ENCODE measurements at places on chromosomes 5 and 9. TPM values are rescaled to one million over a fixed set of nuclear protein-coding genes. Genes with fewer than 3 reads are reported as not detected.
A peak's percentile ranks its signal among the peaks of the same experiment; 100 is the strongest.

DNA sequence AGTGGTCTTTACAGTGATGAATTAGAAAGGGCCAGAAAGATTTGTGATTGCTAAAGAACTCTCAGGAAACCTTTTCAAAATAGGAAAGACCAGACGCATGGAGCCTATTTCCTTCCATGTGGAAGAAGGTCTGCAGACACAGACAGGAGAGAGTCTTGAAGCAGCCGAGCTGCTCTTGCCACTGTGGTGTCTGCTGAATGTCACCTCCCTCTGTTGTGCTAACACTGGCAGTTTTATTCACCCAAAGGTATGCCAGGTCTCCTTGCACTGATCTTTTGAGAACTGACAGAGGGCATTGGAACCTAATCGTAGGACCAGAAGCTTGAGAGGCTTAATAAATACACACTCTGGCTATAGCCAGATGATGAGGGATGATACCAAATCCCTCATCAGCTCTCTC, 108.7 kb downstream of the SREK1 start:
- H3K27ac ChIP-seq, result no peak overlapping the region
- no peaks in the 10 kb centered on the region for H3K27me3 ChIP-seq
- no peak for DNase-seq
- no peak overlapping the region for H3K4me3 ChIP-seq
- no peaks in the 10 kb centered on the region for H3K36me3 ChIP-seq
- H3K4me1 ChIP-seq, result no peaks in the 10 kb centered on the region

- no peak overlapping the region for H3K27ac ChIP-seq
- no peak overlapping the region for H3K4me3 ChIP-seq
- H3K4me1 ChIP-seq, result peaks cover 9% of the 10 kb centered on the region
- DNase-seq, result no peak
These were observed 34.9 kb downstream of the TENT4A start for GRCh38 chr5:6748142-6748541.

The NELFB gene
- total RNA-seq, result 45.9 TPM

The SPAG8 gene
- 7.0 TPM for total RNA-seq

DNA sequence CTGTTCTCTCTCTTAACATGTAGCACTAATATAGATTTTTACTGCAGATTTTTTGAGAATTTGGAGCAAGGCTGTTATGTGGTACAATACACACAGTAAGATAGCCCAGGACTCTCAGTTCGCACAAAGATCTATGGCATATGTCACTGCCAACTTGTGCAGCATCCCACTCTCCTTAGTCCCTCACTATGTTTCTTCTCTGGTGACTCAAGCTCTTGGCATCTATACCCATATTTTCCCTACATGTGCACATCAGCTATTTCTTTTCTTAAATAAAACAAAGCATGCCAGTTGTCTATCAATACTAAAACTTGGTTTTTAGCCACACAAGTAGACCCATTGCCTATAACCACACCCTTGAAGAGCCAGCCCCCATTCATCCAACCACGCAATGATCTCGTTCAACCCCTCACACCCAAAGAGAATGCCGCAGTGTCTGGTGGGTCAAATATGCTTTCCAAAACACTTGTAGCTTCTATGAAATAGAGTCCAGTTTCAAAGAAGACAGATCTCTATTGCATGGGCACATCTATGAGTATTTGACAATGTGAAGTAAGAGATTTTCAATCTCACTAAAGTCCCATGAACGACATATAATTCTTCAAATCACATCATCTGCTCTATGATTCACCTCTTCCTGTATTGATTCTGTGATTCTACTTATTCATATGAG, 18.2 kb upstream of the IL7R start:
- H3K36me3 ChIP-seq, result peaks cover 8% of the 10 kb centered on the region
- peaks cover 32% of the 10 kb centered on the region for H3K4me1 ChIP-seq
- no peaks in the 10 kb centered on the region for H3K27me3 ChIP-seq
- peak overlapping the region; percentile 68 for H3K27ac ChIP-seq
- H3K4me3 ChIP-seq, result no peak overlapping the region

- H3K27ac ChIP-seq, result no peak overlapping the region
- H3K27me3 ChIP-seq, result peaks cover 8% of the 10 kb centered on the region
- H3K36me3 ChIP-seq, result no peaks in the 10 kb centered on the region
- no peak for DNase-seq
- no peaks in the 10 kb centered on the region for H3K4me1 ChIP-seq
These were observed 131.7 kb downstream of the PAPPA start for GRCh38 chr9:116285320-116285719.

DNA sequence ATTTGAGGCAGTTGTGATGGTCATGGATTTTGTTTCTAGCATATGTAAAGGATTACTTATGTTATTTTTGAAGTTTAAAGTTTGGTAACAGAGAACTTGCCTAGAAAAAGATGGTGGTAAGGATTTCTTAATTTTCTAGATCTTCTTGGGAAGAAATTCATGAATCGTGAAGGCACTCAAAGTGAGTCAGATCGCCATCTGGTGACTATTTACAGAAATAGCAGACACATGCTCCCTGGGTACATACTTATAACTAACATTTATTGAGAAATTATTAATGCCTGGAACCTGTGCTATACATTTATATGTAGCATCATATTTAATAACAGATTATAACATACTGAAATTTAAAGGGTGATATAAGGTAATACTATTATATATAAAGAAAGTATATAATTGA, 299.7 kb downstream of the IZUMO3 start:
- H3K27me3 ChIP-seq, result no peaks in the 10 kb centered on the region
- H3K36me3 ChIP-seq, result no peaks in the 10 kb centered on the region

The BAAT gene
- not detected for total RNA-seq

- no peak overlapping the region for H3K4me3 ChIP-seq
- peaks cover 14% of the 10 kb centered on the region for H3K4me1 ChIP-seq
- no peaks in the 10 kb centered on the region for H3K27me3 ChIP-seq
- no peak overlapping the region for H3K27ac ChIP-seq
- peaks cover 16% of the 10 kb centered on the region for H3K36me3 ChIP-seq
- DNase-seq, result no peak
These were observed 19.5 kb downstream of the TTC33 start for GRCh38 chr5:40736103-40736875.

GRCh38 chr5:157248821-157249470, 17.0 kb upstream of the CYFIP2 start:
- H3K27me3 ChIP-seq, result no peaks in the 10 kb centered on the region
- peak overlapping the region; percentile 71 for H3K4me3 ChIP-seq
- DNase-seq, result no peak
- H3K27ac ChIP-seq, result peak overlapping the region; percentile 91
- H3K4me1 ChIP-seq, result peaks cover 42% of the 10 kb centered on the region
- H3K36me3 ChIP-seq, result peaks cover 25% of the 10 kb centered on the region

DNA sequence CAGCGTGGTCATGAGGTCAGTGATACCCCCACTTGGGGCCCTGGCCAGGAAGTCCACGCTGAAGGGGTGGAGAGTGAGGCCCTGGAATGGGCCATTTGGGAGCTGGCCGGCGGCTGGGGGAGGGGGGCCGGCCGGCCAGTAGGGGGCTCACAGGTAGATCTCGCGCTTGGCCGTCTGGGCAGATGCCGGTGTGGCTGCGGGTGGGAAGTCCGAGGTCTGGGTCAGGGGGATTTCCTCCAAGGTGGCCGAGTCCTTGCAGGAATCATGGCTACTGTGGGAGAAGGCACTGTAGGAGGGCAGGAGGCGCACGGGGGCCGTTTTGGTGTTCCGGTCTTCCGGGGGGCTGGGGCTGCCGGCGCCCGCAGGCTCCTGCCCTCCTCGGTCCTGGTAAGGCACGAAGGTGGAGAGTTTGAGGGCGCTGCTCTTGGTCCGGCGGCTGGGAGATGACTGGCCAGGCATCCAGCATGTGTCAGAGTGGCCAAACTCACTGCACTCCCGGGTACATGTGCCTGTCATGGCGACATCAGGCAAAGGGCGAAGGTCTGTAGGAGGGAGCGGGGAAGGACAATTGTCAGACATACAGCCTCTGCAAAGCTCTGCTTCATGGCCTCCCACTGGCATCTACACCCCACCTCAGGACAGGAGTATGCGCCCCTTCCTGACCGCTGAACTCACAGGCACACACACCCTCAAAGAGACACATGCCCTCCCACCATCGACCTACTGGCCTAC, 24.1 kb downstream of the PCDH1 start:
- no peak for DNase-seq
- peaks cover 6% of the 10 kb centered on the region for H3K4me1 ChIP-seq
- H3K27ac ChIP-seq, result no peak overlapping the region
- H3K36me3 ChIP-seq, result no peaks in the 10 kb centered on the region
- H3K4me3 ChIP-seq, result no peak overlapping the region
- no peaks in the 10 kb centered on the region for H3K27me3 ChIP-seq

The PCDHGB3 gene
- total RNA-seq, result 0.71 TPM

GRCh38 chr9:5714501-5715401, 85.8 kb downstream of the RIC1 start:
- no peaks in the 10 kb centered on the region for H3K27me3 ChIP-seq
- no peak for DNase-seq
- H3K36me3 ChIP-seq, result peaks cover 26% of the 10 kb centered on the region
- peaks cover 8% of the 10 kb centered on the region for H3K4me1 ChIP-seq
- H3K27ac ChIP-seq, result no peak overlapping the region

- no peaks in the 10 kb centered on the region for H3K36me3 ChIP-seq
- no peak overlapping the region for H3K27ac ChIP-seq
- H3K4me1 ChIP-seq, result no peaks in the 10 kb centered on the region
These were observed 456.3 kb downstream of the HINT1 start for GRCh38 chr5:130708754-130709153.

DNA sequence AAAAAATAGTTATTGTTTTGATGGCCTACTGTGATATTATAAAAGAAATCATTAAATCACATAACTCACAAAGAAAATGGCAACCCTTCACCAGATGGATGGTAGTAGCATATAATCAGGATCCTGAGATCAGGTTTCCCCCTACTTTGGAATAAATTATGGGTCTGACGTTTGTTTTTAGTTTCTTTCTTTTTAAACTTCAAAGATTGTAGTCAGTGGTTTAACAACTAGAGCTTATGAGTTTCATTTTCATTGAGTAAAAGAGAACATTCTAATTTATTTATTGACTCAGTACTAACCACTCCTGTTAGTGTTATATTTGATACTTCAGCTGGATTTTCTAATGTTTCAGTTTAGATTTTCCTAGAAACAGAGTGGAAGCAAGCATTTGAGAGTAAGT, 218.0 kb upstream of the PCSK5 start:
- H3K27me3 ChIP-seq, result peaks cover 4% of the 10 kb centered on the region
- H3K27ac ChIP-seq, result no peak overlapping the region
- no peak for DNase-seq
- no peak overlapping the region for H3K4me3 ChIP-seq
- H3K4me1 ChIP-seq, result no peaks in the 10 kb centered on the region

GRCh38 chr5:169742771-169743296, 105.8 kb downstream of the DOCK2 start:
- no peaks in the 10 kb centered on the region for H3K27me3 ChIP-seq
- H3K4me1 ChIP-seq, result peaks cover 5% of the 10 kb centered on the region
- DNase-seq, result no peak
- H3K36me3 ChIP-seq, result peaks cover 49% of the 10 kb centered on the region

The PCDHGB1 gene
- not detected for total RNA-seq

DNA sequence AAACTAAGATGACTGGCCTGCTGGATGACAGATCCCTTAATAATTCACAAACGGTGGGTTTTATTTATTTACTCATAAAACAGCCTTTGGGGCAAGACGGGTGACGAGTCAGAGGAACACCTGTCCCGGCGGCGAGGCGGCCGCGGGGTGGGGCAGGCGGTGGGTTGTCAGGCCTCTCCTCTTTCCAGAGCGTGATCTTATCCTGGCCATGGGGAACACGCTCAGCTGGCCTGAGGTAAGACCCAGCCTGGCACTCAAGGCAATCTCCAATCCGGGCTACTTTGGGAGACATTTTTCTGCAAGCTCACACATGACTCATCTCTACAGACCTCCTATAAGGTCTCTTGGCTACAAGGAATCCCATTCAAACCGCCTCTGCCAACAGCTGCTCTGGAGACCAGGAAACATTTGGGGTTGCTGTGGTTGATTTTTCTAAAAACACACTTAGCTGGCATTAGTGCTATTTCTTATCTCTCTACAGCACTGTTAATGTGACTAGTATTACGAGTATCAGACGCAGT, 6.3 kb downstream of the RAPGEF1 start:
- peak overlapping the region; percentile 75 for H3K4me3 ChIP-seq
- no peaks in the 10 kb centered on the region for H3K36me3 ChIP-seq
- H3K27me3 ChIP-seq, result no peaks in the 10 kb centered on the region
- H3K4me1 ChIP-seq, result peaks cover 90% of the 10 kb centered on the region

GRCh38 chr5:31364881-31365636, 166.8 kb downstream of the DROSHA start:
- peaks cover 13% of the 10 kb centered on the region for H3K27me3 ChIP-seq
- H3K4me3 ChIP-seq, result no peak overlapping the region
- H3K36me3 ChIP-seq, result no peaks in the 10 kb centered on the region
- H3K4me1 ChIP-seq, result no peaks in the 10 kb centered on the region

The PCDHGB4 gene
- total RNA-seq, result 0.25 TPM

DNA sequence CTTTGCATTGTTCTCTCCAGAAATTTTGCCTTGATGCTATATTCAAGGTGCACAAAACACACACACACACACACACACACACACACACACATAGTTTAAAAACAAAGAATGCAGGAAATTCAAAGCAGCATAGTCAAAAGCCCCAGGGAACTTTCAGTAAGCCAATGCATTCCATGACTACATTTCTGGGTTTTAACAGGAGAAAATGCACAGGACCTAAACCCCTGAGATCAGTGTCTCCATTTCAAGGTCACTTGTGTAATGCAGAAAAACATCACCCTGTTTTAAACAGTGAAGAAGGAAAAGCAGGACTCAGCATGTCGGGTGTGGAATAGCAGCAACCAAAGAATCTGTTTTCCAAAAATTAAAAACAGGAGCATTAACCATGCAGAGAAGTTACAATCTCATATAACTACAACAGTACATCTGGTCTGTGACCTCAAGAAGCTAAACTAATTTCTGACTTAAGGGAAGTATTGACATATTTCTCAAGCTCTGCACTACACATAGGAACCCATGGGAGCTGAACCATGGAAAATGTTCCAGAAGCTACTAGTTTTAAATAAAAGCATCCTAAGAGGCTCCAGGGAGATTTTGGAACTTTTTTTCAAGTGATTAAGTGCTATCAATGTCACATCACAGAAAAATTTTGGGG, 296.7 kb downstream of the HINT1 start:
- H3K4me1 ChIP-seq, result no peaks in the 10 kb centered on the region
- H3K27me3 ChIP-seq, result no peaks in the 10 kb centered on the region
- H3K36me3 ChIP-seq, result no peaks in the 10 kb centered on the region
- H3K4me3 ChIP-seq, result no peak overlapping the region
- no peak overlapping the region for H3K27ac ChIP-seq

The FREM1 gene
- total RNA-seq, result not detected

The EGFL7 gene
- 0.36 TPM for total RNA-seq

The IFNA2 gene
- not detected for total RNA-seq

- H3K27ac ChIP-seq, result no peak overlapping the region
- H3K4me1 ChIP-seq, result peaks cover 19% of the 10 kb centered on the region
- H3K27me3 ChIP-seq, result peaks cover 37% of the 10 kb centered on the region
- peak; percentile 60 for DNase-seq
- H3K36me3 ChIP-seq, result no peaks in the 10 kb centered on the region
These were observed 15.1 kb downstream of the PDLIM4 start for GRCh38 chr5:132272311-132273210.

All from naive thymus-derived CD8-positive, alpha-beta T cell (primary cell).